Psoas muscle (tissue), 8 donors: ENCODE measurements at places on chromosomes 4 and X. TPM values are rescaled to one million over a fixed set of nuclear protein-coding genes. Genes with fewer than 3 reads are reported as not detected.

DNA sequence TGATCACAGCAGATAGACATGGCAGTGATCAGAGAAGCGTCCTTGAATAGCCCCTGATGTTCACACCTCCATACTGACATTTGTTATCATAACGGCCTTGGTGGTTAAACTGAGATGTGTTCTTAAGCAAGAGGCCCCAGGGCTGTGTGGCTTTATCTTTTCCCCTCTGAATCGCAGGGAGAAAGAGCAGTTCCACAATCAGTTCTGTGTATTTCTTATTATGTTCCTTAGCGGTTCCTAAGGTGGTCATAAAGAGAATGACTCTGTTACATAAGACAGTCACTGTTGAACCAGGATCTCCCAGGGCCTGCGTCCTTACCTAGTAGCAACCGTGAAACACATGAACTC lies 52.8 kb upstream of the CBR4 start:
- DNase-seq: no peak

GRCh38 chrX:67784712-67785111 lies 240.9 kb downstream of the AR start:
- no peak for DNase-seq

- no peak for DNase-seq
Observed at GRCh38 chrX:118558926-118559325, 63.3 kb downstream of the DOCK11 start.

- peak; percentile 66 for DNase-seq
Observed at GRCh38 chr4:156970501-156971164, 966 bp downstream of the PDGFC start.

DNA sequence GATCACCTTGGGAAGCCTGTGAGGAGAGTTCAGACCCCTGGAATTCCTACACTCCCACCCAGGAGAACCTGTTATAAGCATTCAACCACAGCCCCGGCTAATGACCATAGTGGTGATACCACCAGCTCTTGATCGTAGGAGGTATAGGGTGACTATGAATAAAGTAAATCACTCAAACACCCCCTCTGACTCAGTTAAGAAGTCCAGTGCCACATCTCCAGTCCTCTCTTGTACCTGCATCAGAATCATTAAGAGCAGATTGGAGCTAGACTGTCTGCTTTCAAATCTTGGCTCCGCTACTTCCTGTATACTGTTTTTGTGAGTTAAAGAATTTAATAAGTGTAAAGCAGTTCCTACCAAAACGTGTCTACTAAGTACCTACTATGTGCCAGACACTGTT lies 565.1 kb upstream of the DIPK2B start:
- no peak for DNase-seq

DNA sequence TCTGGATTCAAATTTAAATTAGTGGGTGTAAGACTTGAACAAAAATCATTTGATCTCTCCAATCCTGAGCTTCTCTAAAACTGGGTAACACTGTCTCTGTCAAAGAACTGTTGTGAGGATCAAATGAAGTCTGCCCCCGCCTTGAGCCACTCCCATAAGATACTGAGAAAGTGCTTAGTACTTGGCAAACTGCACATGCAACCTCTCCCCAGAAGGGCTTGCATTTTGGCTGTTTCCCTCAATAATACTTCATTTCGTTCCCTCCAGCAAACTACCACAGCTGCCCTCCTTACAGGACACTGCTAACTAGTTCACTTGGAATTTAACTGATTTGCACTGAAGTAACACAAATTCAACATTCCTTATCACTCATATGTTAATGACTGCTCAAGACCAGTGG lies 79.8 kb downstream of the APBB2 start:
- no peak for DNase-seq

DNA sequence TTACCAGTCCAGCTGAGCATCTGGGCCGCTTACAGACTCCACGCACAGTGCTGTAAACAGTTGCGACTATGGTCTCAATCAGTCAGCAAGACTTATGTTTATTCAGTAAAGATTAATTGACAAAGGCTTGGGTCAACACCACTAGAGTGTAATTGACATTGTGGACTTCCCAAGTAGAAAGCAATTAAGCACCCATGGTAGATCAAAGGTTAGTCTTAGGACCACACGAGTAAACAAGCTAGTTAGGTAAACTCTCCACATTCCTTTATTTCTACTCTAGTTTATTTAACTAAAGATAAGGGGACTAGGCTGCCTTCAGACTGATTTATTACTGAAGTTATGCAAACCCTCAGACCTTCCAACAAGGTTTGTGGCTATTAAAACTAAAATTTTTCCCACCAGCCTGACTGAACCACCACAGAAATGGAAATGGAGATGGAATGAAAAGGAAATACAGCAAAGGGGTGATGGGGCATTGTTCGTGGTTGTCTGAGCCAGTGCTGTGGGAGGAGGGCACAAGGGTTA lies 44.2 kb downstream of the MTHFD2L start:
- no peak for DNase-seq

MAGEA9B gene
- total RNA-seq: not detected

CLCN4 gene
- 48.7 TPM for total RNA-seq

GNRHR gene
- total RNA-seq: not detected

KCTD8 gene
- total RNA-seq: 0.56 TPM

GPRASP3 gene
- 1.5 TPM for total RNA-seq
